PC-3 (cell line): ENCODE measurements at places on chromosomes 1 and 21. TPM values are rescaled to one million over a fixed set of nuclear protein-coding genes. Genes with fewer than 3 reads are reported as not detected.
A peak's percentile ranks its signal among the peaks of the same experiment; 100 is the strongest.

The ASTN1 gene
- not detected in 2 replicates for total RNA-seq

The LCE1F gene
- total RNA-seq = not detected in 2 replicates

- DNase-seq = peak; percentile 79
Measured at GRCh38 chr1:21573971-21574465, 64.8 kb downstream of the ALPL start.

- DNase-seq = peak; percentile 85
Measured at GRCh38 chr1:87115317-87115890, 201.0 kb downstream of the HS2ST1 start.

DNA sequence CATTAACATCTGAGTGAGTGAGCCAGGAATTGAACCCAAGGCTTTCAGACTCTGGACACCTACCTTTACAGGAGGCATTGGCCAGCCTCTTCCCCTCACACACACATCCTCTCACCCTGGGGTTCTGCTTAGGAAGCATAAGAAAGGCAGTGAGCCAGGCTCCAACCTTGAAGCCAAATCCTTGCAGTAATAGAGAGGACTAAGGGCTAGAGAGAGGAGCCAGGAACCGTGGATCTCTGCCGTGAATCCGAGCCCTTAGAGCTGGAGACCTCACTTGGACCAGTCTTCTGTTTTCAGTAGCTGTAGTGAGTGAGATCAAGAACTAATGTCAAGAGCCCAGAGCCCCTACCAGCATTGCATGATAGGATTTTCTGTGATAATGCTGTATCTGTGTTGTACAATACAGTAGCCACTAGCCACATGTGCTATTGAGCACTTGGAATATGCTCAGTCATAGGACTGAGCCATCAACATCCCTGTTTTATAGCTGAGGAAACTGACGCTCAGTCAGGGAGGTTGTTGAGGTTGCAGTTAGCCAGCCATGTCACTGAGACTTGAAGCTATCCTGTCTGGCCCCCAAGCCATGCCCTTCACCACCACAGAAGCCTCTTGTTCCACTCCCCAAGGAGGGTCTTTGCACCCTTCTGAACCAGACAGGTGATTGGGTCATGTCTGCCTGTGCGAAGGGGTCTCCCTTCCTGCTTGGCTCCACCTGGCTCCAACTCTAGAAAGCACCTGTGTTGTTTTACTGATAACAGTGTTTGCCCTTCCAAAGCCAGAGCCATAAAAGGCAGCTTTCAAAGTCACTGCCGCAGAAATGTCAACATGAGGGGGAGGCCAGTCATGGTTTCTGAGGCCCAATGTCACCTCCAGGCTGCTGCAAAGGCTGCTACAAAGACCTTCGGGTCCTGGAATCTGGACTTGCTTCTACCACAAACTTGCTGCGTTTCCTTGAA is 101.1 kb upstream of the JUN start:
- DNase-seq = peak; percentile 53

DNA sequence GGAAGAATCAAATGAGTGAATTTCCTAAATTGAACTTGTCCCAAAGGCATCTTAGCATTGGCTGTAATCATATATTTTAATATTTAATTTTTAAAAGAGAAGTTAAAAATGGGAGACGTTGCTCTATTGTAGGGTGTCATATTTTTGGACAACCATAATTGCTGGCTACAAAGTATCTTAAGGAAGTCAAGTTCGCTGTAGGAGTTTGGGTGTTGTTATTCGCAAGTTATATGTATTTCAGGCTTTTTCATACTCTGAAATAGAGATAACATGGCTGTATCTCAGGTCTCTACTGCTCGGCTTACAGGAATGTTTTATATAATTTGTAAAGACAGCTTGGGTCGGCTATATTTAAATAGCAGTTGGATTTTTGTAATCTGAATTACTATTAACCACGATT is 852 bp downstream of the TMEM50A start:
- peak; percentile 8 for DNase-seq

The CA6 gene
- total RNA-seq = 0.18 TPM in 1 of 2 replicates, not detected in the other

The KPRP gene
- not detected in 2 replicates for total RNA-seq

DNA sequence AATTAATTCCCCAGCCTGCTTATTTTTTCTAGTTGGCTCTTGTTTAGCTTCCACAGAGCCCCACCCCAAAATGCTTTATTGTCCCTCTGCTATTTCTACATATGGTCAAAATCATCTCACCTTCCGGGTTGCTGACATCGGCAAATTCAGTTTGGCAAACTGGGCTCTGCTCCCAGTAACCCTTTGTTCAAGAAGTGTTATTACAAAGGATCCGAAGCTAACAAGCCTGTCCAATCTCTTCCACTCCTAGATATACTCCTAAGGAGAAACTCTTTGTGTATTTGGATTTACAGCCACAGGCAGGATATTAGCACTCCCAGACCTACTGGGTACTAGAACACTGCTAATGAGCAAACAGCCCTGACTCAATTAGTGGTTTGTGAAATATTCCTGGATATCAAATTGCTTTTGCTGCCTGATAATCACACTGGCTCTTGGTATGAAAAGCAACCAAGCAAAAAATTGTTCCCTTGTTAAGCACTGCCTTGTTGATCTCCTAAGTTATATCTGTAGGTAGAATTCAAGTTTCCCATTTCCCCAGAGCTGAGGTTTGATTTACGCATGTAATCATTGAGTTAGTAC is 4.0 kb downstream of the JUN start:
- peak; percentile 53 for DNase-seq

GRCh38 chr21:16644685-16645084 is 868.2 kb upstream of the CXADR start:
- DNase-seq = no peak

The CFHR2 gene
- total RNA-seq = not detected in 2 replicates

The SERPINC1 gene
- total RNA-seq = not detected in 2 replicates

- no peak for DNase-seq
Measured at GRCh38 chr1:56816909-56817308, 2.3 kb downstream of the FYB2 start.

- no peak for DNase-seq
Measured at GRCh38 chr1:19577561-19577960, 66.5 kb upstream of the NBL1 start.

The LCE2B gene
- total RNA-seq = not detected in 2 replicates

DNA sequence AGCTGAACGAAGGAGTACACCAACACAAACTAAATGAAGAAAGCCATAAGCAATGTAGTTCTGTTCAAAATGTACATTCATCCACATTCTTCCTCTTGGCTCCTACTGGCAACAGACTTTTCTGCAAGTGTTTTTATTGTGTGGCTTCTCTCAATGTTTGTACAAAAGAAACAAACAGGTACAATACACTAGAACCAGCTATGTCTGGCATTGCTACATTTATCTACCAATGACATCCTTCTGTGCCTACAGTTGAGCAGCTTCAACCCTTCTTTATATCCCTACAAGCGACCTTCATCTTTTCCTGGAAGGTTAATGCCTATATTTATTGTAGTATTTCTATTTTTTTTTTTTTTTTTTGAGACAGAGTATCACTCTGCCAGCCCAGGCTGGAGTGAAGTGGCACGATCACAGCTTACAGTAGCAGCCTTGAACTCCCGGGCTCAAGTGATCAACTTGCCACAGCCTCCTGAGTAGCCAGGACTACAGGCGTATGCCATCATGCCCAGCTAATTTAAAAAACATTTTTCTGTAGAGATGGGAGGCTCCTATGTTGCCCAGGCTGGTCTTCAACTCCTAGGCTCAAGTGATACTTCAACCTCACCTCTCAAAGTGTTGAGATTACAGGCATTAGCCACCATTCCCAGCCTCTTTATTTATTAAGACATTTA is 89.3 kb downstream of the ASH1L start:
- no peak for DNase-seq

DNA sequence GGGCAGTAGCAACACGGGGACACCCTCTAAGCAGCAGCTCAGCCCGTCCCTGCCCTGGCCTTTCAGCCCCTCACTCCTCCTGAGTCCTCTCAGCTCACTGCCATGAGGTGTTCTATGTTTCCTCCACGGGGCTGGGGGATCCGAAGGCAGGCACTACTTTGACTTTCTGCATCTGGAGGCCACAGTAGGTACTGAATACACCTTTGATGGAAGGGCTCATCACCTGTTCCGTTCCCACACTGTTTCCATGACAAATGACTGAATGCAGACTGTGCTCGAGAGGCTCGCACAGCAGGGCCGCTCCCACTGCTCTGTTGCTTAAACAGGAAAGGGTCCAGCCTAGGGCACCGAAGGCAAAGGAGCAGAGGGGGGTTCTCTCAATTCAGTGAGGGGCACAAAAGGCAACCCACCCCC is 77.6 kb upstream of the DNAH14 start:
- no peak for DNase-seq

DNA sequence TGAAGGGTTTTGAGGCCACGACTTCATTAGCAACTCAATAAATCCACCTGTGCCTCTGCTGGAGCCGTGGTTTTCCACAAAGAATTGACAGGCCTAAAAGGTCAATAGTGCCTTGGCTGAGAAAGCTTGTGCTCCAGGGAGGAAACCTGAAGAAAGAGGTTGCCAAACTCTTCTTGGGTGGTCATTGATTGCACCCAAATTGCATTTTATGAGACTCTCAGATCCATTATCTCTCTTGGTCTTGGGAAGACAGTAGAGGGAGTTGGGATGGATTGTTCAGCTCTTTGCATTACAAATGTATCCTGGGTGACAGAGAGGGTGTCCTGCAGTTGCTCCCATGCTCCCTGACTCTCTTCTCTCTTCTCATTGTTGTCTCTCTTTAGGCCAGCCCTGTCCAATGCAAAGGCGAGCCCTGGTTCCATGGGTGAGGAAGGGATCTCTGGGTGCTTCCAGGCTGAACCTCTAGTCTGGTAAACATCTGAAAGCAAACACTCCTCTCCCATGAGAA is 46.1 kb upstream of the HTR1D start:
- DNase-seq = no peak
